ENCODE measurements at places on chromosomes 11 and 22.

DNA sequence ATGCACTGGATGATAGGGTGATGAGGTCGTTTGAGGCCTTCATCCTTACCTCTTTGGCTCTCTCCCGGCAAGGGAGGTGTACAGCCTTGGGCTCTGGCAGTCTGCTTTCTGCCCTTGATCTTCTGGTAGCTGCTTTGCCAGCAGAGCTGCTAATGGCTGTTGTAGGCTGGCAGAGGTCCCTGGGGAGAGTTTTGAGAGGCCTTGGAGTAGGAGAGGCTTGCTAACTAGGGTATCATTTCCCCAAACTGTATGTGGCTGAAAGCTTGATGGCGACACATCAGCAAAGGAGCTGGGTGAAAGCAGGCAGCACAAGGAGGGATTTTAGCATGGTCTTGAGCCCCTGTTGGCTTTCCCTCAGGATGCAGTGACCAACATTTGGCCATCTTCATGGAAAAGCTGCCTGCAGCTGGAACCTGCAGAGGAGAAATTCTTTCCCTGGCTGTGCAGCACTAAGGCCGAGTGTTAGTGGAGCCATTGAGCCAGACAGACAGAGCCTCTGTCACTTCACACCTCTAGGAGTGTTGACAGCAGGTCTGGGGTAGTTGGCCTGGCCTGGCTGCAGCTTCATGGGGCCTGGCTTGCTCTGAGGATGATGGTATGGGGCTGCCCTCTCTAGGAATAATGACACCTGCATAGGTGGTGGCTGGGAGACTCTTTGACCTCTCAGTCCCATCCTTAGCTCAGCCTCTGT, 3.5 kb upstream of the AMPD3 start:
- DNase-seq = no peak

DNA sequence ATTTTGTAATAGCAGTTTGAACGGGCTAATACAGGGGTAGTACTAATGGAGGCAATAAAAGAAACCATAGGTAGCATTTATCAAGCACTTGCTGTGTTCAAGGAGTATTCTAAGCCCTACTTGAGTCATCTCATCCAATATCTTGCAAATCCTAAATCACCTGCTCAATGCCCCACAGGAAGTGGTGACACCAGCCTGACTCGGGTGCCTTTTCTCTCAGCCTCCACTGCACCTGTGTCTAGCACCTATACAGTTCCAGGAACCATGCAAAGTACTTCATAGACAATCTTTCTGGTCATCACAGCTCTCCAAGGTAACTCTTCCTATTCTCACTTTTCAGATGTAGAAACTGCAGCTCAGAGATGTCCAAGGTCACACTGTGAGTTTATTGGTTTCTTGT, 98.0 kb downstream of the PRR5L start:
- DNase-seq = no peak

- DNase-seq = no peak
These were observed 46.5 kb upstream of the CCND1 start for GRCh38 chr11:69594481-69594880.

DNA sequence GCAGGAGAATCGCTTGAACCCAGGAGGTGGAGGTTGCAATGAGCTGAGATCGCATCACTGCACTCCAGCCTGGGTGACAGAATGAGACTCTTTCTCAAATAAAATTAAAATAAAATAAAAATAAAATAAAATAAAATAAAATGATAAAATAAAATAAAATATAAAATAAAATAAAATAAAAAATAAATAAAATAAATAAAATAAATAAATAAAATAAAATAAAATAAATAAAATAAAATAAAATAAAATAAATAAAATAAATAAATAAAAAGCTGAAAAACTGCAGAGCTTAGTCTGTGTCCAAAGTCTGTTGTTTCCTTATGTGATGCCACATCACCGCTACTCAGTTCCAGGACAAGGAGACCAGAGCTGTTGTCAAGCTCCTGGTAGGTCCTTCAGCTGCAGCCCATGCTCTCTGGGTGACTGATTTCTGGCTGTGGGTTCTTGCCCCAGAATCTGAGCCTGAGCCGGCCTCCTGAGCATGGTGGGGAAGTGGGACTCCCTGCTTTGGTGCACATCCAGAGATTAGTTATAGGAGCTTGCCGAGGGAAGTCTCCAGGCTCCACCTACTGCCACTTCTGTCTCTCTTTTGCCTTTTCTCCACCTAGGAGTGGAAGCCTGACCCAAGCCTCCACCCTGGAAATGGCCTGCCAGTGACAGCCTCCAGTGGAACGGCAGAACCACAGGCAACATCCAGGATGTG, 31.3 kb upstream of the ADA2 start:
- no peak for DNase-seq

DNA sequence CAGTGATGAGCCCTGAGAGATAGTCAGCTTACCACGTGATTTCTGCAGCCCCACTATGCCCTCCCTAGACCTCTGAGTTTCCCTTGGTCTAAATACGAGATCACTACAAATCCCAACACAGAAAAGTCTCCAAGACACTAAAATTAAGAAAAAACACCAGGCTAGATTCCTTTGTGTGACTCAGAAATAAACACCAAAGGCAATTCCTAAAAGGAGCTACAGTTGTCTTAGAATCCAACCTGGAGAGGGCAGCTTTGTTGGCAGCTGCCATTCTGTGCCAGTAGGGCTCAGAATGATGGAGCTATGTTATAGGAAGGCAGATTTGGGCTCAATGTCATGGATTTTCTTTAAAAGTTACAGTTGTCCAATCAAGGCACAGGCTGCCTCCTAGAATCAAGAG, 37.1 kb upstream of the HMGXB4 start:
- no peak for DNase-seq

GRCh38 chr11:77789061-77789730, 31.3 kb downstream of the RSF1 start:
- no peak for DNase-seq

GRCh38 chr11:100890789-100891188, 203.7 kb downstream of the ARHGAP42 start:
- no peak for DNase-seq

DNA sequence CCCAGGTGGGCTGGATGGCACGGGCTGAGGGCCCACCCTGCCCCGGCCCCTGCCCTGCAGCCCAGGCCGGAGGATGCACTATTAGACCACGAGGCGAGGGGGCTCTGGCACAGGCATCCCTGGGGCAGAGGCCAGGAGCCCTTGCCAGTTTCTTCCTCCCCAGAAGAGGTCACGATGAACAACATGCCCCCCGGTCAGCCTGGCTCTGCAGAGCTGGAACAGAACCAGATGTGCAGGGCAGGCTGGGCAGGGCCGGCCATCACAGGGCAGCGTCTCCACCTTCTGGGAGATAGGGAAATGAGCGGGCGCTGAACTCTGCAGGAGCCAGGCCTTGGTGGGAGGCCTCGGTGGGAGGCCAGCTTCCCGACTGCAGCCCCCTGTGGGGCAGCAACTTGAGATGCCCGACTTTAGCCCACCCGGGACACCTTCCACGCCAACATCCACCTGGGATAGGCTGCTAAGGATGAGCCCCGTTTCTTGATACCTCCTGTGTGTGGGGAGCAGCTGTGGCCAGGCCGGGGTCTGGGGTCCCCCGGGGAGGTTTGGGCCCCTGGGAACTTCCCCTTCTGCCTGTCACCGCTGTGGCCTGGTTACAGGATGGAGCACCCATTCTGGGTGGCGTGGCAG, 21.8 kb upstream of the GNB1L start:
- DNase-seq = no peak

GRCh38 chr11:83569134-83569805, 283.1 kb upstream of the CCDC90B start:
- no peak for DNase-seq

DNA sequence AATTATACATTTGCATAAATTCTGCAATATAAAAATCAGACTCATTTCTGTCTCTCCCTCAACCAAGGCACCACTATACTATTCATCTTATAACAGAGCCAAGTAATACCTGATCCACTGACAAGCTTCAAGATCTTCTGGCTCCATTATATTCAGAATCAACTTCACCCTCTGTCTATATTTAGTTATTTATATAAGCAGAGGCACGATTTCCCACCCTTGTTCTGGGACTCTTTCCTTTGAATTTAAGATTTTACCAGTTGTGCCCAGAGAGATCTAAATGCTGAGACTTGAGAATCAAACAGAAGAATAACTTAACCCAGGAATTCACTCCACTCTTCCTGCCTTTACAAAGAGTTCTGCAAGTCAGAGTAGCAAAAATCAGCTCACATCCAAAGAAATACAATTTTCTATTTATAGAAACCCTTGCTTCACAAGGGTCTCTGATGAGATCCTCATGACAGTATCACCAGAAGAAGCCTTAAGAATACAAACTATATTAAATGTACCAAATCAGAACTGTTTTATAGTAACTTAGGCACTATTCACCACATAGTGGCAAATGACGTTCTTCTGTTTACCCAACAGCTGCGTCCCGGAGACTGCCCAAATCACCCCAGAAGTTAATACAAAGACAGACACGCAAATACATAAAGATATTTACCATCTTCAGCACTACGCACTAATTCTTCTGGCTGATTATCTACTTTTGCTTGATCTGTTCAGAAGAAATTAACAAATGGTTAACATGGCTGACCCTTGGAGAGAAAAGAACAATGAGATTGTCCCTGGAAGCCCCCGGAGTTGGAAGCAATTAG, 32.3 kb upstream of the CCDC89 start:
- DNase-seq = no peak

DNA sequence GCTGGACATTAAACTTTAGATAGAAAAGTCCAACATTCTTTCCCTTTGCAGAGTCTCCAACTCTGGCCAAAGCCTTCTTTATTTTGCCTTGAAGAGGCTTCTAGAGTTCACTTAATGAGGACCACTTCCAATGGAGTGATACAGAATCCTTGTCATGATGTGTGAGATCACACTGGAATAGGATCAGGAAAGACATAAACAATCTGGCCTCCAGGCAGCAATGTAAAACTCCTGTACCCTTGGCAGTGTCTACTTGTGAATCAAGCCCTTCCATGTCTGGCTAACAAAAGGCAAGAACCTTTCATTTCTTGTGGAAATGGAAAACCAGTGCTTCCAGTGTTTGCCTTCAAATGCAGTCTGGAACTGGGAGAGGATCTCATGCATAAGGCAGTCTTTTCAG, 56.5 kb upstream of the FIBIN start:
- DNase-seq = no peak

DNA sequence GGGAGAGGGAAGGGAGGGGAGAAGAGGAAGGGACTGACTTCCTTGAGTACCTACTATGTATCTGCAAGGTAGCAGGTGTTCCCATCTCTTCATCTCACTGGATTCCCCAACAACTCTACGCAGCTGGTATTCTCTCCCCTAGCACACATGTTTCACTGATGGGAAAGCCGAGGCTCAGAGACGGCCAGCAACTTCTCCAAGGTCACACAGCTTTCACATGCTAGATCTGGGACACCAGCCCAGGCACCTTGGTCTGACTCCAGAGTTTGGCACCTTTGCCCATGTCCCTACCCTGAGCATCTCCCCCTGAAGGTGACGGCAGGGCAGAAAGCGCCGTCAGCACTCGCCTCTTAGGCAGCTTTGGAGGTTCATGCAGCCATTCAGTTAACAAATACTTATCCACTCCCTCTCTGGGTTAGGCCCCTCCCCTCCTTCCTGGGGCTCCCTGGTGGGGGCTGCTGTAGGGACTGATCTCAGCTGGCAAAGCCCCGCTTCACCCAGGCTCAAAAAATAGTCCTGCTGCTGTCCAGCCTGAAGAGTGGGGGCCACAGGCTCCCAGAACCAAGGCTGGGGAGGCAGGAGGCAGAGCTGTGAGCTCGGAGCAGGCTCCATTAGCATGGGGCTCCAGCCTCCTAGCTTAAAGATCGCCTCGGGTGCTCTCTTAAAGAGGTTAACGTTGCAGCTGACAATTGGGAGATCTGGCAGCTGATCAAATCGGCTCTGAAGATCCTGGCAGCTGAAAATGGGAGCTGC, 79.4 kb downstream of the IGLL1 start:
- peak; percentile 58 for DNase-seq

GRCh38 chr11:88307749-88308425, 29.6 kb downstream of the CTSC start:
- no peak for DNase-seq

GRCh38 chr11:33168709-33169200, 7.5 kb upstream of the CSTF3 start:
- no peak for DNase-seq

GRCh38 chr11:83662494-83662893, 376.3 kb upstream of the CCDC90B start:
- DNase-seq = no peak

- DNase-seq = no peak
These were observed 5.1 kb downstream of the ZPR1 start for GRCh38 chr11:116782728-116783127.

DNA sequence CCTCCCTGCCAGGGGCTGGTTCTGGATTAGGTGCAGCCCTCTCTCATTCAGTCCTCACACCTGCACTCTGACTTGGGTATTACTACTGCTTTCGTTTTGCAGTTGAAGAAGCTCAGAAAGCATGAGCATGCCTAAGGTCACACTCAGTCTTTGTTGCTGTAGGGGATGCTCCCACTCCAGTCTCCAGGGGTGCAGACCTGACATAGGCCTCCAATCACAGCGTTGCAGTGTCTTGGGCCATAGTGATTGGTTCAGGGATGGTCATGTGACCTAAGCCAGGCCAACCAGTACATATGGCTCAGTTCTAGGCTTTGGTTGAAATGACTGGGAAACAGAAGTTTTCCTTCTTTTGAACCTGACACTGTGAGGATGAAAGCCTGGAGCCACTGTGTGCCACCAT, 61.7 kb downstream of the FBXO7 start:
- no peak for DNase-seq

DNA sequence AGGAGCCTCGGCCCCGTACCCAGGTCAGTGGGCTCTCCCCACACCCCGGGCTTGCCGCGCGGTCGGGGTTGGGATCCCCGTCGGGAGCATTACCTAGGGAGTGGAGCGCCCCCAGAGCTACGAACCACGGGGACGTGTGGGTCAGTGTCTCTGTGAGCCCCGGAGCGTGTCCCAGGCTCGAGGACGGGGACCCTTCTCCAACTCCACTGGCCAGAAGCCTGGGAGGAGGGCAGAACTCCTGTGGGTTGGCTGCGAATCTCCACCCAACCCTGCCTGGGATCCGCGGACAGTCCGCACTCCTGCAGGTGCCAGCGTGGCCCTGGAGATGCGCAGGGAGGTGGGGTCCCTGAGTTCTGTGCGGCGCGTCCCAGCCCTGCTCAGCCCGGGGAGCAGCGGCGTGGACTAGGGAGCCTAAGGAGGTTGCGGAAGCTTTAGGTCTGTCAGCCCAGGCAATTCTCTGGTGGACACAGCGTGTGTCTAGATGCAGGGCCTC, 346 bp downstream of the PPFIBP2 start:
- DNase-seq = no peak

DNA sequence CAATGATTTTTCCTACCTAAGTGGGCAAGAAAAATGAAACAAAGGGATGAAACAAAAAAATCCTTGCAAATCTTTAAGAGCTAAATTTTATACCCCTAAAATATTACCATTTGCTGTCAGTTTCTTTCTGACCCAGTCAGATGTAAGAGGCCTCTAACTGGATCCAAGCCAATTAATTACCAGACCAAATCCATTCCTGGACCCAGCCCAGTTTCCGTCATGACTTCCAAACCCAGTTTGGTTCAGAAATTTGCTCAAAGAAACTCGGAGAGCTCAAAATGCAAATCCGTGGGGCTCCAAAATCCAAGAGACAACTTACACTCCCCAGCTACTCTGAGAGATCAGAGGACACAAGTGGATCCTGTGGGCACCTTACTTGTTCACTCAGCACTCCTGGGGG, 46.8 kb downstream of the TRIM44 start:
- DNase-seq = no peak

Measured in NCI-H1105 treated with DMSO at 0.1 percent for 48 hours (cell line).